A673 (cell line): ENCODE measurements at places on chromosomes 11 and 22.

DNA sequence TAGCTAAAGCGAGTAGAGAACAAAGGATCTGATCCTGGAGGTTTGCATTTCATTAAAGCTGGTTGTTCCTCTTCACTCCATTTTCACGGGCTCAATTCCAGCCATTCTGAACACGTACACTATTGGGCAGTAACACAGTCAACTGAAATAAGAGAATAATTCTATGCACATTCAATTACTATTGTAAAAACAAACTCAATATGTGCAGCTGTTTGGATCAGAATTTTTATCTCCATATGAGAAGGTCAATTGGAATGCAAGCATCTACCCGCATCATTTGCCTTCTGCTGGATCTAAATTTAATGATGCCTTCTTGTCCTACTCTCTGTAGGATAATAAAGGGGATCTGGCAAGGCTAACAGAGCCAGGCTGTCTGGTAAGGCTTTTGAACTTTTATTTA lies 562.8 kb upstream of the CCDC179 start:
- no peaks in the 10 kb centered on the region for H3K4me1 ChIP-seq
- no peak overlapping the region for H3K27ac ChIP-seq
- H3K4me3 ChIP-seq: no peak overlapping the region
- DNase-seq: no peak

DNA sequence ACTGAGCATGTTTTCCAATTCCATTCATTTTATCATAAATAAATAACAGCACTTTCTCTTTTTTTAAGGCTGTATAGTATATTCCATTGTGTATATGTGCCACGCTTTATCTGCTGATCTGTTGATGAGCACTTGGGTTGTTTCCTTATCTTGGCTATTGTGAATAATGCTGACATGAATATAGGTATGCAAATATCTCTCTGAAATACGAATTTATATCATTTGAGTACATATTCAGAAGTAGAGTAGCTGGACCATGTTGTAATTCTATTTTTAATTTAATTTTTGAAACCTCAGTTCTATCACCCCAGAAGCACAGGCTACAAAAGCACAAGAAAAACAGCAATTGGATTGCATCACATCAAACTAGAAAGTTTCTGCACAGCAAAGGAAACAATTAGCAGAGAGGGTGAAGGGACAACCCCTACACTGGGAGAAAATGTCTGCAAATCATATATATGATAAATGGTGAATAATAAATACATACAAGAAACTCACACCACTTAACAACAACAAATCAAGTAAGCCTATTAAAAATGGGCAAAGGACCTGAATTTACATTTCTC lies 43.4 kb downstream of the XKR3 start:
- H3K36me3 ChIP-seq: no peaks in the 10 kb centered on the region
- no peak overlapping the region for H3K27ac ChIP-seq
- no peaks in the 10 kb centered on the region for H3K27me3 ChIP-seq
- no peak for DNase-seq
- H3K4me1 ChIP-seq: no peaks in the 10 kb centered on the region

- no peak overlapping the region for H3K27ac ChIP-seq
- H3K36me3 ChIP-seq: no peaks in the 10 kb centered on the region
- no peaks in the 10 kb centered on the region for H3K4me1 ChIP-seq
- no peaks in the 10 kb centered on the region for H3K27me3 ChIP-seq
- no peak for DNase-seq
Measured at GRCh38 chr11:86129740-86130540, 61.1 kb upstream of the PICALM start.

DNA sequence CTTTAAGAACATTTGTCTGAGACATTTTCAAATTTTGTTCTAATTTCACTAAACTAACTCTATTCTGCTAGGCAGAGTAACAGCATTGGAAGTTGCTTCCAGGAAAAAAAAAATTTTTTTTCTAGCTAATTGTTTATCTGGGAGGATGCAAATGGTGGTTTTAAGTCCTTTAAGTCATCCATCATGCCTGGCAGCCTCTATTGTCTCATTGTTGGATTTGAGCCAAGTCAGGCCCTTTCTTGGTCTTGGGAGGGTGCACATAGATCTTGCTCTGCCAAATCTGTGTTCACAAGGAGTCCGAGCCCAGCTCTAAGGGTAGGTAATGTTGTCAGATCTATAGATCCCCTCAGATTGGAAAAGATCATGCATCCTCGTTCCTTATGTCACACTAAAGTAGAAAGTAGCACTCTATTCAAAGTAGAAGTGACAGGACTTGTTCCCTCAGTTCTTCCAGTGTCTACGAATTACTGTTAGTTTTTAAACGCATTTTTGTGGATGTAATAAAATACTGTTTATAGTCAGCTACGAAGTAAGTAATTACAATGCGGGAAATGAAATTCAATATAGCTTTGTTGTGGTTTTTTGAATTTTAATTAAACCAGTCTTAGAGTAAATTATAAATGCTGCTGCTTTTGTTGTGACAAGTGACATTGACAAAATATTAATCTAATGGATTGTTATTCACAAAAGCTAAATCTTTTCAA lies 166.0 kb upstream of the RASSF10 start:
- H3K4me1 ChIP-seq: peaks cover 84% of the 10 kb centered on the region
- DNase-seq: peak; percentile 93
- no peaks in the 10 kb centered on the region for H3K36me3 ChIP-seq
- peak overlapping the region; percentile 18 for H3K4me3 ChIP-seq
- H3K27me3 ChIP-seq: no peaks in the 10 kb centered on the region

DNA sequence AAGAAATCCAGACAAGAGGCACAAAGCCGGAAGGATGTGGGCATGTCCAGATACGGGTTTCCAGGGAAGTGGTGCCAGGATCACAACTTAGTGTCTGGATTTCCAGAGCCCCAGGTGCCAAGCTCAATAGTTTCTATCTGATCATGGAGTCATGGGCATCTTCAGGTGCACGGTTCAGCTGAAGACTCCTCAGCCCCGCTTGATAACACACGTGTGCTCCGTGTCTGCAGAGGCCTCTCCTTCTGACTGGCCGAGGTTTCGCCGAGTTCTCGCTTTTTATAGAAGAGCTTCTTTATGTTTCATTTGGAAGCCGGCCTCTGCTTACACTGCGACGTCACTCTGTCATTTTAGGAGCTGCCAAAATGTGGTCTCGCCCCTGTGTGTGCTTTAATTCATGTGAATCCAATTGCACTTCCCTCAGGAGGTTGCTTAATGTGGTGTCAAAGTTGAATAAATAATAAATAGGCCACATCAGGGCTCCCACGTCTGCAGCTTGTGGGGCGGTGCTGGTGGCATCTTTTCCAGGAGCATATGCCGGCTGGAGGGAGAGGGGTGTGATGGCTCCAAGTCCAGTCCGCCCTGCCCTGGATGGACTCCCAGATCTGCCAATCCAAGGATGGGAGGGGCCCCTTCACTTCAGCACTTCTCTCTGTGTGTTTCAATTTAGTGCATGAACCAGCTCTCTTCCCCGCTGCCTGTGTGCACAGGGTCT lies 1410.8 kb downstream of the TBC1D22A start:
- no peak overlapping the region for H3K4me3 ChIP-seq
- H3K4me1 ChIP-seq: no peaks in the 10 kb centered on the region
- no peak for DNase-seq
- H3K27ac ChIP-seq: no peak overlapping the region
- H3K36me3 ChIP-seq: no peaks in the 10 kb centered on the region

- no peak for DNase-seq
- no peaks in the 10 kb centered on the region for H3K36me3 ChIP-seq
- no peak within 1 kb of the TSS for H3K27ac ChIP-seq
- H3K4me3 ChIP-seq: no peak within 1 kb of the TSS
- H3K4me1 ChIP-seq: no peaks in the 10 kb centered on the region
Measured at GRCh38 chr11:118224511-118225188, at the start of gene JAML. JAML (minus strand) TSS chr11:118225011; CDS start chr11:118214866, 10,145 bp downstream.
